ENCODE measurements at places on chromosomes 5 and 9.
A peak's percentile ranks its signal among the peaks of the same experiment; 100 is the strongest.

DNA sequence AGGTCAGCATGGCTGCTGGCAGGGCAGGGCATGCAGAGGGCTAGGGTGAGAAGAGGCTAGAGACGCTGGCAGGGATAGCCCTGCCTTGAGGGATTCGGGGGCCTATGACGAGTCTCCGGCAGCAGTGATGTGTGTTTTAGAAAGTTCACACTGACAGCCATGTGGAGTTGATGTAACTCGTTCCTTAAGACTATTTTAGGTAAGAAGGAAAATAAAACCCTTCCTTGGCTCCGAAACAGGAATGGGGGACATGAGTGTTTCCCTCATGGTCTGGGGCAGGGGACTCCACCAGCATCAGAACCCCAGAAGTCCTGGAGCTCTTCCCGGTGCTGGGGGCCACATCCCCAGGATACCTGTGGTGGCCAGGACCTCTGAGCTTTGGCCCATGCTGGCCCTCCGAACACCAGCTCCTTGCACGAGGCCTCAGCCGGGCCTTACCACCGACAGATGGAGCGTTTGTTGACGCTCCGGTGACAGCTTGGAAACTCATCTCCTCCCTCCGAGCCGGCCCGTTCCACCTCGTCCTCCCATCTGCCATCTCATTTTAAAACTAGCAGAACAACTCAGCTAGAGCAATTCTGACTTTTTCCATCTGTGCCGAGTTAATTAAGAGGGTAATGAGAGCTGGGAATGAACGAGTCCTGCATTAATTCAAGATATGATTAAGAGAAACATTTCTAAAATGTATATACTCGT lies 337.7 kb downstream of the CDK5RAP2 start:
- DNase-seq, result peak; percentile 79

DNA sequence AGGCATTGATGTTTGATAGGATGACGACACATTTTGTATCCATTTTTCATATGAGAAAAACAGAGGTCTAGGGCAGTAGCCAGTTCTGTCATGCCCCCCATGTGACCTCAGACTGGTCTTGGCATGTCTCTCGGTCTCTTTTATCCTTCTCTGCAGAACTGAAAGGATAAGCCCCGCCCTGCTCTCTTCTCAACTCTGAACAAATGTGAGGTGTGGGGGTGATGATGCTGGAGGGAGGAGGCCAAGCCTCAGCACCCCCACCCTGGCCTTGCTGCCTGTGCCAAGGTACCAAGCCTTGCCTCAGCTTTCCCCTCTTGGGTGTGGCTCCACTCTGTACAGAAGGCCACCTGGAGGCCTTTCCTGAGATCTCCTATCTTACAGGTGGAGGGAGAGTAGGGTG lies 19.5 kb upstream of the CRB2 start:
- no peak for DNase-seq

GRCh38 chr5:93236807-93237421 lies 344.1 kb downstream of the NR2F1-AS1 start:
- no peak for DNase-seq

GRCh38 chr5:179177711-179178575 lies 117.8 kb downstream of the ZNF354C start:
- no peak for DNase-seq

- no peak for DNase-seq
Measured at GRCh38 chr5:179281694-179282093, 63.6 kb downstream of the ADAMTS2 start.

GRCh38 chr9:447230-448025 lies 232.8 kb downstream of the DOCK8 start:
- DNase-seq, result no peak

DNA sequence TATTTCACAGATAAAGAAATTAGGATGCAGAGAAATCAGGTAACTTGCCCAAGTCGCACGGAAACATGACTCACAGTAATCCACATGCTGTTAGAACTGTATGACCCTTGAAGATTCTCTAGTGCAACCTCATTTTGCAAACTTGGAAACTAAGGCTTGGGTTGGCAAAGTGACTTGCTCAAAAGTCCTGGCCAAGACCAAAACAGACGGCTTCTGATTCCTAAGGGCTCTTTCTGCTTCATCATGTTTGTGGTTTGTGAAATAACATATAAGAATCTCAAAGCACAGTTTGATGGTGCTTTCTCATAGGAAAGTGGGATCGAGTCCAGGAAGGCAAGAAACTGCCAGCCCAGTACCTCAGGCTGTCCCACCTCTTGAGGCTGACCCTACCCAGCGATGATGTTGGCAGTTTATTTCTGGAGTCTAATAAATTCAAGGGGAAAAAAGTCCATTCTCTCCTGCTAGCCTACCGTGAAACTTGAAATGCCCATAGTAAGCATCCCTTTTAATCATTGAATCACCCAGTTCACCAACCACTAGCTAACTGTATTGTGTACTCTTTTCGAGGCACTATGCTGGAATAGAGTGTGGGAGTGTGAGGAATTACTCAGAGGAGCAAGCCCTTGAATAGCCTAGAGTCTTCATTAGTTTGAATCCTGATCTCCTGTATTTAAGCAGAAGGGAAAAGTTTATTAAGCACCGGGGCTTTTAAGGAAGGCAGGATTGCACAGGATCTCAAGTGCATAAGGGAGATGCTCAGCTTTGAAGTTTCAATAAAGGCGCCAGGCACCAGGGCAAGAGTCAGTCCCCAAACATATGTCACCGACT lies 14.1 kb downstream of the CAPSL start:
- no peak for DNase-seq

DNA sequence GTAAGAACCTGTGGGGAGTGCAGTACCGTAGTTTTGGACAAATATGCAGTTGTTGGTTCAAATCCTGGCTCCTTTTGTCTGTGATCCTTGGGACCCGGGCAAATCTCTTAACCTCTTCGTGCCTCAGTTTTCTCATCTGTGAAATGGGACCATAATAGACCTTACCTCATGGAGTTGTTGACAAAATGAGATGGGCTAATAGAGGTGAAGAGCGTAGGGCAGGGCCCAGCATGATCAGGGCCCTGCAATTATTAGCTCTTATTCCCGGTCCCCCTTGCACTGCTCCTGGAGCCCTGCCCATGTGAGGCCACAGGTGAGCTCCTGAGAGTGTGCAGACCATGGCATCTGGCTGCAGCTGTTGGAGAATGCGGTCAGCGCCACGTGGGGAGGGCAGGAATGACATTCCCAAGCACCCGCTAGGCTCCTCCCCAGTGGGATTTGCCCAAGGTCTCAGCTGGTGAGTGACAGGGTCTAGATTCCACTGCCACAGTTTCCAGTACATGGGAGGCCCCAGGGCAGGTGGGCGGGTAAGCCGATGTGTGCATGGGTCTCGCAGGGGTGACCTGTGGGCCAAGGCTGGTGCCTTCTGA lies 41.0 kb downstream of the NEK6 start:
- no peak for DNase-seq

GRCh38 chr9:90457386-90458190 lies 185.0 kb downstream of the DIRAS2 start:
- no peak for DNase-seq

- DNase-seq, result no peak
Measured at GRCh38 chr5:57028161-57028560, 76.2 kb upstream of the MIER3 start.

GRCh38 chr5:88515881-88516819 lies 247.5 kb upstream of the TMEM161B start:
- no peak for DNase-seq

DNA sequence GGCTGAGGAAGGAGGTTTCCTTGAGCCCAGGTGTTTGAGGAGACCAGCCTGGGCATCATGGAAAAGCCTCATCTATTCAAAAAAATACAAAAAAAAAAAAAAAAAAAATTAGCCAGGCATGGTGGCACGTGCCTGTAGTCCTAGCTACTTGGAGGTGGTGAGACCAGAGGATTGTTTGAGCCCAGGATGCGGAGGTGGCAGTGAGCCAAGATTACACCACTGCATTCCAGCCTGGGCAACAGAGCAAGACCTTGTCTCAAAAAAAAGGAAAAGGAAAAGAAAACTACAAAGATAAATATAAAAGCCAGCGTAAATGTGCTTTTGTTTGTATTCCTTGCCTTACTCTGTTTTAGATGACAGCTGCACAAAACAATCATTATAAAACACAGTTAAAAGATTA lies 2249.2 kb upstream of the C9orf72 start:
- DNase-seq, result no peak

- DNase-seq, result no peak
Measured at GRCh38 chr5:65261499-65261898, 220.2 kb downstream of the ADAMTS6 start.

DNA sequence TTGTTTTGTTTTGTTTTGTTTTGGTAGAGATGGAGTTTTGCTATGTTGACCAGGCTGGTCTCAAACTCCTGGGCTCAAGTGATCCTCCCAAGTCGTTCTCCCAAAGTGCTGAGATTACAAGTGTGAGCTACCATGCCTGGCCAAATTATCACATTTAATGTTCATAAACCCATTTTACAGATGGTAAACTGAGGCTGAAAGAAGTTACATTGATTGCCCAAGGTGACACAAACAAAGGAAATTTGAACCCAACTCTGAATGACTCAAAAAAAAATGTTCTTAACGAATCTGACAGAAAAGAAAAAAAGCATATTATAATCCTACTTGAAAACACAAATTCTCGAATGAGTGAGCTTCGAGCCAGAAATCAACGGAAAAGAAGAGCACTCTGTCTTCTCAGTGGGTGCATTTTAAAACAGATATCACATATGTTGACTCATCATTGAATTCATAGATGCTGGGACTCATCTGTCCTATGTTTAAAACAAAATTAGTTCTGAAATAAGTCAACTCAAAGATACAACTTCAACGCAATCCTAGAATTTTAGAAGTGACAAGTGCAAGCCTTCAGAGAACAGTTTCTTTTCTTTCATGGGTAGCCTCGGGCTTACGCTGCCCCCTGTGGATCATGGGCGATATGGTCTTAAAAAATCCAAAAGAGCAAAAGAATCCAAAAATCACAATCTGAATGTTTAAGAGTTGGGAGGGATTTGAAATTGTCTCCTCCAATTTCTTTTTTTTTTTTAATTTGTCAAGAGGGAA lies 28.4 kb downstream of the TIMD4 start:
- peak; percentile 43 for DNase-seq

DNA sequence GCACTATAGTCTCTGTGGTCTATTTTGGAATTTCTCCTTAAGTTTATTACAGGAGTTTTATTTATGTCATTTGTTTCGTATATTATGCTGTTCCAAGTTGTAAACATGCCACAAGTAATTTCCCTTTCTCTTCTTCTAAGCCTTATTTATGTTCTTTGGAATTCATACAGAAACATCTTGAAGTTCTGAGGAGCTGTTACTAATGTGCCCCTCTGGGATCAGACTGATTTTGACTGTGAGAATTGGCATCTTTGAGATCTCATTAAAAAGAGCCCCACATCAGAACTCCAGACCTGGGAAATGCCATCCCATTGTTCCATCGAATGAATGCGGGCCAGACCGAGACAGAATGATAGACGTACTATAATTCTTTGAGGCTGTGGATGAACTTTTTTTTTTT lies 138.8 kb upstream of the CD180 start:
- DNase-seq, result no peak

DNA sequence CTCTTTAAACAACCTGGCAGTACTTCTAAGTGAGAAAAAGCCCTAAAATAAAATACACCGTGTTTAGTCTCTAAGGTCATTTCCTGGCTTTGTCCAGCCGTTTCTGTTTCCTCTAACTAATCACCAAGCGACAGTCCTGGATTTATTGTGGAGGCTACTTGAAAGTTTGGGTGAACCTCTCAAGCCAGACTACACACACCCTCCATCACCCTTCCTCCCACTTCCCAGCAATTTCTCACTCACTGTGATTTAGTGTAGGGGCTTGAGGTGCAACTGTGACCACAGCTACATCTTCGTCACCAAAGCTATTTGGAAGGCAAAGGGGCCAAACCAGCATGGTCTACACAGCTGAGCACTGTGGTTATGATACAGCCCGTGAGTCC lies 240.0 kb upstream of the SLC24A2 start:
- DNase-seq, result no peak

DNA sequence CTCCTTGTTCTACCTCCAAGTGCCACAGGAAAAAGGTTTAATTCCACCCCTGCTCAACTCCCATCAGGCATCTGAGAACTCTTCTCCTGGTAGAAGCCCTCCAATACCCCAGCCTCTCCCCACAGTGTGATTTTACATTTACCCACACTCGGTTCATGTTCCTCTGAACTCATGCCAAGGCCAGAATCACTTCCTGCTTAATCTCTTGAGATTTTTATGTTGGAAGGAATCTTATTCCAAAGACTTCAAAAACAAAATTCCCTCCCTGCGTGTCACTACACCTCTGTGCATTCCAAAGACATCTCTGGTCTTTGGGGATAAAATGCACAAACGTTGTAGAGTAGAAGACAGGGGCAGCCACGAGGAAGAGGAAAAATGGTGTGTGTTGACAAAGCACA lies 186.8 kb downstream of the ACTL7B start:
- DNase-seq, result no peak

- no peak for DNase-seq
Measured at GRCh38 chr9:31347082-31347617, 1037.3 kb upstream of the ACO1 start.

- no peak for DNase-seq
Measured at GRCh38 chr5:176658817-176659511, 11.7 kb downstream of the TSPAN17 start.

GRCh38 chr5:93532370-93532769 lies 48.6 kb downstream of the NR2F1-AS1 start:
- no peak for DNase-seq

GRCh38 chr5:138082033-138082432 lies 1.8 kb upstream of the WNT8A start:
- no peak for DNase-seq

DNA sequence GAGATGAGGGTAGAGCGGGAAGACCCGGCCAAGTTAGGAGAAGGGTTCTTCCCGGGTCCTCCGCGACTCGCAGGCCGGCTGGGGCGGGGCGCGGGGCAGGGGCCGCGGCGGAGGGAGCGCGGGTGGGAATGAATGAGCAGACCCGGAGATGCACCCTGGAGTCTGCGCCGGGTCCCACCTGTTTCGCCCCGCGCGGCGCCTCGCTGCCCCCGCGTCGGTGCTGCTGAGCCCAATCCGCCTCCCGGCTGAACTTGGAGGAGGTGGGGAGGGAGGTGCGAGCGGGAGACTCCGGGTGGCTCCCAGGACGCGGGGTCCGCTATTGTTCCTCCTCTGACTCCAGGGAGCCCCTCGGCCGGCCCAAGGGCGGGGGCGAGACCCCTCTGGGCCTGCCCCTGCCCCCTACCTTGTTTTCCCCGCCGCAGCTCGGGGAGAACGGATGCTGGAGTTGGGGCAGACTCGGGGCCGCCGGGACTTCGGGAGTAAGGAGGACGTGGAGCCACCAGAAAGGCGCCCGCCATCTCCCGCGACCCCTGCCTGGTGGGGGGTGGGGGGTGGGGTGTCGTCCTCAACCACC lies 659 bp downstream of the RAI14 start:
- DNase-seq, result peak; percentile 21

GRCh38 chr5:71475788-71476384 lies 20.4 kb downstream of the BDP1 start:
- no peak for DNase-seq

GRCh38 chr5:140344683-140345423 lies 1.6 kb downstream of the HBEGF start:
- DNase-seq, result no peak

GRCh38 chr9:20980832-20981455 lies 50.5 kb downstream of the HACD4 start:
- no peak for DNase-seq

GRCh38 chr9:23341346-23341745 lies 484.7 kb downstream of the ELAVL2 start:
- DNase-seq, result no peak

GRCh38 chr5:960551-960950 lies 48.1 kb upstream of the NKD2 start:
- no peak for DNase-seq
